ENCODE measurements at places on chromosomes 12 and 14. TPM values are rescaled to one million over a fixed set of nuclear protein-coding genes. Genes with fewer than 3 reads are reported as not detected.

Gene KRT85
- total RNA-seq: not detected

Gene AQP2
- not detected for total RNA-seq

Gene NEUROD4
- total RNA-seq: not detected

Gene NFE2
- not detected for total RNA-seq

DNA sequence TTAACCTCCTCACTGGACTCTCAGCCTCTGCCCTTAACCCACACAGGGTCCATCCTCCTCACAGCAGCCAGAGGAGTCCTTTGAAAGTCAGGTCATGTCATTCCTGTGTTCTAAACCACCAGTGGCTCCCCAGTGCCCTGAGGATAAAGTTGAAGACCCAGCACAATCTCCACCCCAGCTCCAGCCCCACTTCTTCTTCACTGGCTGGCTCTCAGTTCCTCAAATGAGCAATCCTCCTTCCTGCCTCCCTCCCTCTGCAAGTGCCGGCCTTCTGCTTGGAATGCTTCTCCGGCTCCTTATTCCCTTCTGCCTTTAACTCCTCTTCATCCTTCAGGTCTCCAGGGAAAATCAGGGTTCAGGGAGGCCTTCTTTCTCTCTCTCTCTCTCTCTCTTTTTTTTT, 32.0 kb upstream of the SPPL3 start:
- H3K4me1 ChIP-seq: no peaks in the 10 kb centered on the region
- no peaks in the 10 kb centered on the region for H3K36me3 ChIP-seq
- DNase-seq: no peak
- H3K27me3 ChIP-seq: no peaks in the 10 kb centered on the region

- peaks cover 14% of the 10 kb centered on the region for H3K36me3 ChIP-seq
- peak overlapping the region; percentile 38 for H3K27ac ChIP-seq
- no peak overlapping the region for H3K4me3 ChIP-seq
- DNase-seq: no peak
- no peaks in the 10 kb centered on the region for H3K27me3 ChIP-seq
Measured at GRCh38 chr14:24234095-24235005, 1.6 kb downstream of the GMPR2 start.

DNA sequence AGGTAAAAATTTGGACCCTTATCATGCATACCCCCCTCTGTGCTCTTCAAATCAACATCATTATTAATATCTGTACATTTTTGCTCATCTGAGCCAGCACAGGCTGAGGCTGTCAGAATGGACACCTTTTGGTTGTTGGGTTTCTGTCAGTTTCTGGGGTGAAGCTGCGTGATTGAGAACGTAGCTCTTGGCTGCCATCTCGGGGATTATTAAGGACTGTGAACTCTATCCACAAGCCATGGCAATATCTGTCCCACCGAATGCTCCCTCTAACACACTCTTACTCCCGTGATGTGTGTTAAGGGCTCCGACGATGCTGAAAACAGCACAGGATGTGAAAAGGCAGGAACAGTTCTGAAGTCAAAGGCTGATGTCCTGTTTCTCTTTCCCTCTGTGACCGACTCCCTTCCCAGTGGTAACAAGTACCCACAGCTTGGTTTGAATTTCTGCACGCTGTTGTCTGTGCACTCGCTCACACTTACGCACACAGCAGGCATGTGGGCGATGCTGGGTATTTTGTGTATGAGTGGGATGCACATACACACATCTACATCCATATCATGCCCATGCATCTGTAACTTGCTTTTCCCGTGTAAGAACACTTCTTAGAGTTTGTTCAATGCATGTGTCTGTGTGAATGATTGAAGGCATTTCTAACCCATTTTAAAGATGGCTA, 405.6 kb downstream of the TMEM121 start:
- H3K36me3 ChIP-seq: no peaks in the 10 kb centered on the region
- H3K27ac ChIP-seq: no peak overlapping the region
- no peaks in the 10 kb centered on the region for H3K27me3 ChIP-seq
- no peaks in the 10 kb centered on the region for H3K4me1 ChIP-seq
- DNase-seq: no peak

DNA sequence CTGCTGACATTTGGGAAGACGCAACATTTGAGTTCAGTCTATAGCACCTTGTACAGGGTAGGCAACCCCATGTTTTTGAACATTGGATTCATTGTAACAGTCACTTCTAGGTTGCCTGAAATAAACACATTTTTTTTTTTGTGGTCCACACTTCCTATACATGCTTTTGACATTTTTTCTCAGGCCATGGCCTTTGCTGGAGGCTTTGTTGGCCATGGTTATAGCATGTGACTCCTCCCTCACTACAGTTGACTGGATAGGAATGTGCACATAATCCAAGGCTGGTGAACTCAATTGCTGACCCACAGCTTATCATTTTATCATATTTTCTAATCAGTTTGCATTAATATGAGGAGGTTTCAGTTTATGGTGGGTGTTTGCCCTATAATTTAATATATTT, 60.6 kb downstream of the TMEM117 start:
- no peak overlapping the region for H3K4me3 ChIP-seq
- no peaks in the 10 kb centered on the region for H3K4me1 ChIP-seq
- DNase-seq: no peak
- H3K27ac ChIP-seq: no peak overlapping the region

DNA sequence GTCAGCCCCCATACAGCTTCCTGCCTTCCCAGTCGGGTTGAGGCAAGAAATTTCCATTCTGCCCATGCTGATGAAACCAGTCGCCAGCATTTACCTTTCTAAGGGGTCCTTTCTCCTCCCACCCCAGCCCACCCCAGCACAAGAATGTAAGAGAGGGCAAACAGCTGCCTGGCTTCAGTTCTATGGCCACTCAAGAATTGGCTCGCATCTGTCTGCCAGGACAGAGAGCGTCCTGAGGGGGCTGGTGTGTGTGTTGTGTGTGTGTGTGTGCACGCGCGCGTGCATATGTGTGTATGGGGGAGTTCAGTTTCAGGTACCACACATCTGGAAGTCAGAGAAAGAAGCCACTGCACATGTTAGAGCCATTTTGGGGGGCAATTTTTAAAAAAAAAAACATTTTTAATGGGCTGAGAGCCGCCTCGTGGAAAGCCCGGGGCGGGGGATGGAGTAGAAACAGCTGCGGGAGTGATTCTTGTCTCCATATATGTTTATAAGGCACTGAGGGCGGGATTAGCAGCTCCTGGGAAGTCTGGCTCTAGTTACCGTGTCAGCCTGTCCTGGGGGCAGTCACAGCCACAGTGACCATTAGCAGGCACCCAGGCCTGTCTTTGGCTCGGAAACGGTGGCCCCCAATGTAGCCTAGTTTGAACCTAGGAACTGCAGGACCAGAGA, at the start of gene WNT5B:
Gene WNT5B (plus strand): TSS at position 566 of the 672 bp plus-strand sequence. CDS start 2,124 bp downstream, outside the sequence.
- H3K4me3 ChIP-seq: peak within 1 kb of the TSS; percentile 46
- peaks cover 5% of the 10 kb centered on the region for H3K36me3 ChIP-seq
- peaks cover 16% of the 10 kb centered on the region for H3K4me1 ChIP-seq
- DNase-seq: no peak
- H3K27ac ChIP-seq: peak within 1 kb of the TSS; percentile 59

DNA sequence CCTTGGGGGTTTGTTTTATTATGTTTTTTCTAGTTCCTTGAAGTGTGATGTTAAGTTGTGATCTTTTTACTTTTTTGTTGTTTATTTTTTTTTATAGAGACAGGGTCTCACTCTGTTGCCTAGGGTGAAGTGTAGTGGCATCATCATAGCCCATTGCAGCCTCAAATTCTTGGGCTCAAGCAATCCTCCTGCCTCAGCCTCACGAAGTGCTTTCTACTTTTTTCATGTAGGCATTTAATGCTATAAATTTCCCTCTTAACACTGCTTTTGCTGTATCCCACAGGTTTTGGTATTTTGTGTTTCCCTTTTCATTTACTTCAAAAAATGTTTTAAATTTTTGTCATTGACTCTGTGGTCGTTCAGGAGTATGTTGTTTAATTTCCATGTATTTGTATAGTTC, 26.6 kb upstream of the PRPF39 start:
- no peaks in the 10 kb centered on the region for H3K27me3 ChIP-seq
- no peaks in the 10 kb centered on the region for H3K4me1 ChIP-seq
- H3K4me3 ChIP-seq: no peak overlapping the region
- no peak for DNase-seq
- no peaks in the 10 kb centered on the region for H3K36me3 ChIP-seq
- no peak overlapping the region for H3K27ac ChIP-seq

DNA sequence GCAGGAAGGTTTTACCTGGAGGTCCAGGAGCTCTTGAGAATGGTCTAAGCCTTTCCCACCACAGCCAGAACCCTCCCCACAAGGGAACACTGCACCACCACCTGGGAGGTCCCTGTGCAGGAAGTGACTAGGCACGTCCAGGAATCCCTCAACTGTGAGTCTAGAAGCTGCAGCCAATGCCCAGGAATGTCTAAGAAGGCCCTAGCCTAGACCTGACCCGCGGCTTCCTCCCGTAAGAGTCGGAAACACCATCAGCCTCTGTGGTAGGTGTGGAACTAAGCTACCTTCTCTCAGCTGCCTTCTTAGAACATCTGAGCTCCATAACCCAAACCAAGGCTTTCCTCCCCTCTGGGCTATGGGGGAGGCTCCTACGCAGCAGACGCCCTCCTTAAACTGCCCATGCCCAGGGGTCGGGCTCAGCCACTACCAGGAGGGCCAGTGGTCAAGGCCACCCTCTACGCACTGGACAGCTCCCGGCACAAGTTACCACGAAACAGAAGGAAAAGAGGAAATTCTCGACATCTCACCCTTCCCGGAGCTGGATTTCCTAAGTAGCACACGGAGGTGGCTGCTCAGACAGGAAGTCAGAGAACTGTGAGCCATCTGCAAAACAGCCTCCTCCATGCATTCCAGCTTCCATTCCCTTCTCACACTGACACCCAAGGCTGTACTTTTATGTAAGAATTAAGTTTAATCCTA, 25.5 kb downstream of the ZFYVE21 start:
- H3K4me3 ChIP-seq: no peak overlapping the region
- no peak overlapping the region for H3K27ac ChIP-seq
- peaks cover 38% of the 10 kb centered on the region for H3K4me1 ChIP-seq
- H3K36me3 ChIP-seq: peaks cover 8% of the 10 kb centered on the region

DNA sequence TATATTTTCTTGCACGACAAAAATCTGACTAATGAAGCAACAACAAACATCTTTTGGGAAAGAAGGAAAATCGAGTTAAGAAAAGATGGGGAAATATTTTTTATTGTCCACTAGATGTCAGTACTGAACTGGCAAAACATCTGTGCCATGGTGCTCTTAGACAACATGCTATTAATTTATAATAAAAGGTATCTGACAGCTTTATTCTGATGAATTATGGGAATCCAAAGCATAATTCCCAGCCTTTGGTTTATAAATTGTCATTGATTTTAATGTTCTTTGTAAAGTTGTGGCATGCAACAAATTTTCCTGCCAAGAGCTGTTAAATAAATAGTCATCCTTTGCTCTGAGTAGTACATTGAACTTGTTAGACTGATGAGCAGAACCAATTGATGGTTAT, 231.2 kb downstream of the ETNK1 start:
- no peak overlapping the region for H3K4me3 ChIP-seq
- no peaks in the 10 kb centered on the region for H3K4me1 ChIP-seq
- no peak for DNase-seq
- no peak overlapping the region for H3K27ac ChIP-seq

GRCh38 chr12:59087077-59087673, 166.9 kb upstream of the LRIG3 start:
- no peaks in the 10 kb centered on the region for H3K36me3 ChIP-seq
- H3K27ac ChIP-seq: no peak overlapping the region
- DNase-seq: no peak
- peaks cover 3% of the 10 kb centered on the region for H3K4me1 ChIP-seq
- H3K4me3 ChIP-seq: no peak overlapping the region

DNA sequence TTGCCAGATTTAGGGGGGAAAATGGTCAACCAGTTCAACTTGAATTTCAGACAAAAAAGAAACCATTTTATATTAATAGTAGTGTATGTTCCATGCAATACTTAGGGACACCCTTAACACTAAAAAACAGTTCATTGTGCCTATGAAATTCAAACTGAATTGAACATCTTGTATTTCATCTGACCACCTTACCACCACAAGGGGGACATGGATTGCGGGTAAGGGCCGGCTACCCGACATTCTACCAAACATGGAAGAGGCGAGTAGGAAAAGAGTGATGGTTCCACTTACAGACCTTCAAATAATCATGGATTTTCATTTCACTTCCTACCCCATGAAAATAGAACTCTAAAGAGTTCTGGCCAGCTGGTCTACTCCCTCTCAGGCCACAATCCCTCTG, 10.3 kb upstream of the STK38L start:
- no peak overlapping the region for H3K27ac ChIP-seq
- H3K36me3 ChIP-seq: no peaks in the 10 kb centered on the region
- no peak overlapping the region for H3K4me3 ChIP-seq
- DNase-seq: no peak
- H3K4me1 ChIP-seq: no peaks in the 10 kb centered on the region

GRCh38 chr12:56229082-56229481, 769 bp upstream of the SLC39A5 start:
- peaks cover 13% of the 10 kb centered on the region for H3K4me1 ChIP-seq
- H3K4me3 ChIP-seq: no peak overlapping the region
- no peaks in the 10 kb centered on the region for H3K27me3 ChIP-seq
- H3K36me3 ChIP-seq: no peaks in the 10 kb centered on the region
- no peak for DNase-seq
- H3K27ac ChIP-seq: no peak overlapping the region

DNA sequence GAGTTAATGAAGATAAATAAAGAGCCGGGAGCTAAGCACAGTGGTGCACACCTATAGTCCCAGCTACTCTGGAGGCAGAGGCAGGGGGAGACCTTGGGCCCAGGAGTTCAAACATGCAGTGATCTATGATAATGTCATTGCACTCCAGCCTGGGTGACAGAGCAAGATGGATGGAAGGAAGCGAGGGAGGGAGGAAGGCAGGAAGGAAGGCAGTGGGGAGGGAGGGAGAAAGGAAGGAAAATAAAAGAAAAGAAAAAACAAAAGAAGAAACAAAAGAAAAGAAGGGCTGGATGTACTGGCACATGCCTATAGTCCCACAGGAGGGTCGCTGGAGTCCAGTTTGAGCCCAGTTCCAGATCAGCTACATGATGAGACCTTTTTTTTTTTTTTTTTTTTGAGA, 19.0 kb upstream of the SP7 start:
- no peaks in the 10 kb centered on the region for H3K4me1 ChIP-seq
- H3K36me3 ChIP-seq: no peaks in the 10 kb centered on the region
- H3K27ac ChIP-seq: no peak overlapping the region
- no peak for DNase-seq
- no peak overlapping the region for H3K4me3 ChIP-seq

GRCh38 chr12:65300679-65301349, 22.3 kb downstream of the MSRB3 start:
- H3K4me3 ChIP-seq: no peak overlapping the region
- peaks cover 6% of the 10 kb centered on the region for H3K4me1 ChIP-seq
- no peaks in the 10 kb centered on the region for H3K36me3 ChIP-seq
- no peak overlapping the region for H3K27ac ChIP-seq
- H3K27me3 ChIP-seq: no peaks in the 10 kb centered on the region

Data from esophagus squamous epithelium (tissue), 5 donors.